ENCODE measurements at places on chromosomes 4 and X.

DNA sequence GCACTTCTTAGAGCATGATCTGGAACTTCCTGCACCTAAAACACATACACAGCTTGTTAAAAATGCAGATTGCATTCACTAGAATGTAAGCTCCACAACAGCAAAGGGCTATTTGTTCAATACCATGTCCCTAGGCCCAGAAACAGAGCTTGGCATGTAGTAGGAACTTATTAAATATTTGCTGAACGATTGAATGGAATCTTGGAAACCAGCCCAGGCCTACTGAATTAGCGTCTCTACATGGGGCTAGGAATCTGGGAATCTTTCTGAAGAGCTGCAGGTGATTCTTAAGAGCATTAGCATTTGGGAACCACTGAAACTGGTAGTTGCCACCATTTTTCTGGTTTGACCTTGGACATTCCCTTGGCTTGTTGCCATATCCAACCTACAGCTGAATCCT is 234.1 kb downstream of the STIM2 start:
- no peak for DNase-seq

- peak; percentile 71 for DNase-seq
Measured at GRCh38 chrX:130120746-130121504, 10.6 kb upstream of the ELF4 start.

DNA sequence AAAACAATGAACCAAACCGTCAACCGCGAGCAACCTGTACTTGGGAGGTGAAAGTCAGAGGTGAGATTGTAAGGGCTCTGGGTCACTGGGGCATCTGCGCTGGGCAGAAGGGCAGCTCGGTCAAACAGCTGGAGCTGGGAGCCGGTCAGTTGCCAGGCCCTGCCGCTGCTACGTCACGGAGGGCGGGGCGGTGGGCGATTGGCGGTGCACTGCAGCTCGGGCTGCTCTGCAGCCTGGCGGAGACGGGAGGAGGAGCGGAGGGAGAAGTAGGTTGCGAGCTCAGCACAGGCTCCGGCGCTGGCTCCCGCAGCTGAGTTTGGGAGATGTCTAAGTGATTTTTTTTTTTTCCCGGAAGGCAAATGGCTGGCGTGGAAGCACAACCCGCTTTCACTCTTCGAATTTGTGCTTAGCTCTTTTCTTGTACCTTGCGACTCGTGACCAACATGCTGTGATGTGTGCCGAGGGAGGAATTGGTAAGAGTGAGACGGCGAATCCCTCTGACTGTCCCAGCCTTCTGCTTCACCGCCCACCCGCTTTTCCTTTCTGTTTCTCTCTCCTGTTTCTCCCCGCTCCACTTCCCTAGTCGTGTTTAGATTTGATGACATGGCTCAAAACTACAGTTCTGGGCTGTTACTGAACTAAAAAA is at the start of gene ATP10D:
Gene ATP10D, plus strand, starts transcription at position 229 of the 646 bp plus-strand sequence. CDS start 27,266 bp downstream, outside the sequence.
- peak; percentile 79 for DNase-seq

GRCh38 chrX:15468036-15468435 is 25.1 kb downstream of the PIR start:
- no peak for DNase-seq

DNA sequence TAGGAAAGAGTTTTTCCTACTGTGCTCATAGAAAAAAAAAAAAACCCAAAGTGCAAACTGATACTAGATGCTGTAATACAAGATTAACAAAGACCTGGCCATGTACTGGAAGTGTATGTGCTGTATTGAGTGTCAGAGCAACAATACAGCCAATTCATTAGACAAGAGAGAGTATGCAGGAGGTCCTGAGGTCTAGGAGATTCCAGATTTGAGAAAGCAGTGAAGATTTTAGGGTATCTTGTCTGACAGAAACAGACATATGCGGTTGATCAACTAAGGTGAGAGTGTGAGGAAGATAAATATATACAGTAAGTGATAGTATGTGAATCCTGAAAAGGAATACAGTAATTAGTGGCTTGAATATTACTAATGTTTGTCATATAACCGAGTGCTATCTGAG is 3.0 kb downstream of the GPR174 start:
- DNase-seq, result no peak

- DNase-seq, result no peak
Measured at GRCh38 chr4:7766661-7767345, 172.9 kb downstream of the AFAP1 start.

DNA sequence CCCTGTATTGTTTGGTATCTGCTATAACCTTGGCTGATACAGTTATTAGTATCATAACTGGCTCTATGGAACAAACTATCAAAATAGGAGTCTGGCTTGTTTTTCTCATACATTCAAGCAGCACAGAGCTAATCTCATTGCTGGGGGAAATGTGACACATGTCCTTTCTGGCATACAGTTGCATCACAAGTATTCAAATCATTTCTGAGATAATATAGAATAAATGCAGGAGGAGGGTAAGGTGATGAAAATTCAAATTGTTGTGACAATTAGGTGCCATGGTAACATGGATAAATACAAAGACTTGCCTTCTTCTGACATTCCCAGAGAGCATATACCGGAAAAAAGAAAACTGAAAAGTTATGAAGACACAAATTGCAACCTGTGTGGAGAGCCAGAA is 2706.8 kb downstream of the ARAP2 start:
- DNase-seq, result no peak

DNA sequence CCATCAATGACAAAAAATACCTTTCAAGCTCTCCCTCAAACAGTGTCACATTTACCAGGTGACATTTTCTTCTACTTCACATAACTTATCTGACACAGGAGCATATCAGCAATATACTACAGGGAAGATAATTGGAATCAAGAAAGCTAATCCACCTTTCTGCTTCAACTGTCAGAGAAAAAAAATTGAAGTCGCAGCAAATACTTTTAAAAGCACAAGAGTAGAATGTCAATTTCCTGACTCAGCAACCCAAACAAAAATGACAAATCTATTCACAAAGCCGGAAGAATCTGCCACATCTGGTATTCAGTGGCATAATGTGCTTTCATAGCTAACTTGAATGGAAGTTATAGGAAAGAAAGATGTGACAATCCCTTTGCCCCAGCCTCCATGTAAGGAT is 36.7 kb downstream of the AGA start:
- no peak for DNase-seq

GRCh38 chr4:1137063-1137776 is 23.9 kb upstream of the RNF212 start:
- peak; percentile 24 for DNase-seq

- DNase-seq, result no peak
Measured at GRCh38 chrX:141642979-141643378, 53.5 kb downstream of the SPANXA2 start.

DNA sequence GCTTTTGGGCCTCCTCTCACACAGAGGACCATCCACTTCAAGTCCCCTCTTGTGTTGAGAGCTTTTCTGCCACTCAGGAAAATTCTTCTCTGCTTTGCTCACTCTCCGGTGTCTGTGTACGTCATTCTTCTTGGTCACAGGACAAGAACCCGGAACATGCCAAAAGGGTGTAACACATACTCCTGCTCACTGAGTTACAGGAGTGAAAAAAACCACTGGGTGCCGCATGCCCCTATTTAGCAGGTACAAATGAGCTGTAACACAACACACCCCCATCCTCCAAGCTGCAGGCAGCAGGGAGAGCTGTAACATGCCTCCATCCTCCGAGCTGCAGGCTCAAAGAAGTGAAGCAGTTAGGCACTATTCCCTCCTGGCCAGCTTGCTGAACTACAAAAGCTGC is 13.0 kb upstream of the CXCL2 start:
- no peak for DNase-seq

DNA sequence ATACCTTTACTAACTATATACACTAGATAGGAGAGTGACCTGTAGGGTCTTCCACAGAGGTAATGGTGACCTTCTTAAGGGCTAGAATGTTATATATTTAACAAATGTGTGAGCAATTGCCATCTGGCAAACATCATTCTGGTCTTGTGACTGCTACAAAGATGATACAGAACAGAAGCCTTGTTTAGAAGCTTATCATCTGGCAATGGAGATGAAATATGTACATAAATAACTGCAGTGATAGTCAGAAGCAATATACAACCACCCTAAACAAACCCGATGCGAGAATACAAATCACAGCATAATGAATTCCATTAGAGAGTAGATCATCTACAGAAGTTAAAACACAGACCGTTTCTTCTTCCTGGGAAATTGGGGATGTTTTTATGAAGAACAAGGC is 952.7 kb upstream of the SLIT2 start:
- no peak for DNase-seq

DNA sequence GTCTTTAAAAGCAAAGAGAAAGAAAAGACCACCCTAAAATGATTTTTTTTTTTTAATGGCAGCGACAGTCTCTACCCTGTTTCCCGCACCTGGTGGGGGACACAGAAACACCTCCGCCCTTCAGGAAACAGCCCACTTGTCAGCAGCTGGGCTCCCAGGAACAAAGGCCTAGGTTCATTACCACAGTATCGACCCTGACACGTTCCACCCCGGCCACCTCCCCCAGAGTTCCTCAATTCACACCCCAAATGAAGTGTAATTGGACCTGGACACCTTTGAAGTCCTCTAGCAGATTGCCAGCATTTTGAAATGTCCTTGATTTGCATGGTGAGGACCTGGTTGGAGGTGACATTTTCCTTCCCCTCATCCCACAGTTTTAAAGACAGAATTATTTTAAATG is 175.0 kb upstream of the BCOR start:
- no peak for DNase-seq

DNA sequence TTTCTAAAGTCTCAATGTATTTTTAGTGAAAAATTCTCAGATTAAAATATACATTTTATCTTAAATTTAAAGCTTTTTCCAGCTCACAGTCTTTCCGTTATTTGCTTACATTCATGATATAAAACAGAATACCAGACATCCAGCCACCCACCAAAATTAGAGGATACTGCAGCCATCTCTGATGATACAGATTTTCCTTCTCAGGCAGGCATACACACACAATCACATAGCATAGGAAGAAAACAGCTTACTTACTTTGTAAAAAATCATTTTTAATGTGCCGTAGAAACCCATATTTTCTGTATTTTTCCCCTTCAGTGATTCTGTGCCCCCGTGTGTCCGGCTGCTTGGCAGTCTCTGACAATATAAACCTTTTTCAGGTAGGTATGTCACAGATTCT is 183.7 kb downstream of the FBXW7 start:
- no peak for DNase-seq

DNA sequence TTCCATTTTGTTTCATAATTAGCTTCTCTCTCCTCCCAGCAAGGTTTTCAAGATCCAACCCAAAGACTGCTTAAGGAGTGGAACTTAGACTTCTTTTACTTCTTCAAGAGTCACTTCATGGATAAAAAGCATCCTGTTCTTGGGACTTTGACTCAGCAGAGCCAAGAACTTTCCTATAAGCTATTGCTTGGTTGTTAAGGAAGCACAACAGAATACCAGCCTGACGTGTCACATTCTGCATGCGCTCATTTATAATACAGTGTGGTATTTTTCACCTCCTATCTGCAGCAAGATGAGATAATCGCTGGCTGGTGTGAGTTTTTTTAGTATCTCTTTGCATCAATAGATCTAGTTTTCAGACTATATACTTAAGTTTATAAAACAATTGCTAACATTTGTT is 152.1 kb downstream of the PALLD start:
- DNase-seq, result no peak

GRCh38 chrX:65720381-65720964 is 53.0 kb downstream of the MSN start:
- DNase-seq, result no peak

DNA sequence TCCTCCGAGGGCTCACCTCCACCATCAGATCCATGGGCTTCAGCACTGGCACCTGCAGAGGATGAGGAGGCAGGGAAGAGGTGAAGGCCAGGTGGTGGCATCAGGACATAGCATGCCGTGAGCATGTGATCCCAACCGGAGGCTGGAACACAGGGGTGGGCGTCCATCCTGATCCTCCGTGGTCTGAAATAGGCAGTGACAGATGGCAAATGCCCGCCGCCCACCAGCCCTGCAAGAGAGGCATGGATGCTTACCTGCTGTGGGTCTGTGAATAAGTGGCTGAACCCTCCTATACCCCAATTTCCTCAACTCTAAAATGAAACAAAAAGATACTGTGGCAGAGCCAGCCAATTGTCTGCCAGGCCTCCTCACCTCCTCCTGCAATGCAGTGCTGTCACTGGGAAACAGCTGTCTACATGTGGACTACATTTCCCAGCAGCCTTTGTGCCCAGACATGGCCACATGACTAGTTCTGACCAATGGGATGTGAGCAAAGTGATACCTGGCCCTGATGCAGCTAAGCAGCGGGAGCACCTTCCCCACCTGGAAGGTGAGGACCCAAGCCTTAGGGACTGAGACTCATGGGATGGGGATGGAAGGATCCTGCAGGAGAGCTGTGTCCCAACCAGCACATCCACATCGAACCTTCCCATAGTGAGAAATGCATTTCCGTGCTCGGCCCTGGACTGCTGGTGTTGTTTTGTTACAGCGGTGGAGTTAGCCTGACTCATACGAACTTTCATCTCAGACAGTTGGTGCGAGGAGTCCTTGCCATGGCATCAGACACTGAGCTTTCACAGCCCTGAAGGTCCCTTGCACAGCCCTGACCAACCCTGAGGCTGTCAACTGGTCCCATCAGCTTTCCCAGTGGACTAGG is 99.5 kb downstream of the PPP2R2C start:
- DNase-seq, result peak; percentile 44

DNA sequence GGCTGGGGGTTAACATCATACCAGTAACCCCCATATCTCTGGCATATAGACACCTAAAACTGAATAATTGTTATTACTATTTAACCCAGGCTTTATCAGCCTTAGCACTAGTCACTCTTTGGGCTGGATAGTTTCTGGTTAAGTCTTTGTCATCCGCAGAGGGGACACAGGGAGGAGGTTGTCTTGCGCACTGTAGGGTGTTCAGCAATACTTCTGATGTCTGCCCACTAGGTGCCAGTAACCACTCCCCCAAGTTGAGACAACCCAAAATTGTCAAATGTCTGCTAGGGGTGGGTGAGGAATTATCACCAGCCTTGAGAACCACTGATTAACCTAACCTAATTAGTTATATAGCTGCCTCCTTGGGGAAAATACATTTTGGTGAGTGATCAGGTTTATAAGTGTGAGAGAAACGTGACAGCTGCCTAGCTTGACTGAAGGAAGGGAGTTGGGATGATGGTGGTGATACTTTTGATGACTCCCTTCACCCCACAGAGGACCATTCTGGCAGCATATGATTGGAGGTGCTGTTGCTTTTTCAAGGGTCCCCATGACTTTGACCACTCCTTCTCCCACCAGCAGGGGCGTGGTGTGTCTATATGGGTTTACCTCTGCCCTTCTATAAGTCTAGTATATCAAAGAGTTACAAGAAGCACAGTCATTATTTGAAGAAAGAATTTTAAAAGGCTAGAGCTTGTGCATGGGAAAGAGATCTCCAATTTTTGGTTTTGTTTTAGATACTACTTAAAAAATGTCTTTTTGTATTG is 140.9 kb downstream of the STIM2 start:
- DNase-seq, result no peak
